ENCODE measurements at places on chromosomes 4 and X.

DNA sequence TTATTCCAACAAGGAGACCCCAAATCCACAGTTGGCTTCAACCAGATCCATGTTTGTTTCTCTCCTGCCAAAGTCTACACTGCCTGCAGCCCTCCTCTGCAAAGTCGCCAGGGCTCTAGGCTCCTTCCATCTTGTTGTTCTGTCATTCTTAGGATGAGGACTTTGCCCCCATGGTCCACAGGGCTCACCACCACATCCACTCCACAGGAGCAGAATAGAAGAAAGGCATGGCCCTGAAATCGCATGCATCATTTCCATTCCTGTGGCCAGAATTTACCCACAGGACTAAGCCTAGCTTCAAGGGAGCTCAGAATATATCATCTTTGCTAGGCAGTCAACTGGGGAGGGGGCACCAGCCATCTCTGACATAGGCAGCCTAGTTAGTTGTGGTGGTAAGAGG, 254.7 kb downstream of the FBXW7 start:
- DNase-seq: no peak

- no peak for DNase-seq
Measured at GRCh38 chr4:36173905-36174304, 70.4 kb downstream of the ARAP2 start.

DNA sequence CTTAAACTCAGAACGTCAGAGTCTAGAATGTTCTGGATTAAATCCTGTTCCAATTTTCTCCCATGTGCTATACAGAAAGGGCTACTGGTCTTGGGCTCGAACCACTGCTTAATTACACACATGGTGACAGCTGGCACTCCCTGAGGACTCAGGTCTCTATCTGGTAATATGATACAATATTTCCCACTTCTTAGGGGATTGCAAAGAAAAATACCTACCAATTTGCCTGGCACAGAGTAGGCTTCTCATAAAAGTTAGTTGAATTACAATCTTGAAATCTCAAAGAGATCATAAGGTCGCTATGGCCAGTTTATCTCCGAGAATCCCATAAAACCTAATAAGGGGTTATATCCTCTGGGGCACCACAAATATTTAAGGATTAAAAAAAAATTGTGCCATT, 8.6 kb downstream of the GPM6B start:
- no peak for DNase-seq

DNA sequence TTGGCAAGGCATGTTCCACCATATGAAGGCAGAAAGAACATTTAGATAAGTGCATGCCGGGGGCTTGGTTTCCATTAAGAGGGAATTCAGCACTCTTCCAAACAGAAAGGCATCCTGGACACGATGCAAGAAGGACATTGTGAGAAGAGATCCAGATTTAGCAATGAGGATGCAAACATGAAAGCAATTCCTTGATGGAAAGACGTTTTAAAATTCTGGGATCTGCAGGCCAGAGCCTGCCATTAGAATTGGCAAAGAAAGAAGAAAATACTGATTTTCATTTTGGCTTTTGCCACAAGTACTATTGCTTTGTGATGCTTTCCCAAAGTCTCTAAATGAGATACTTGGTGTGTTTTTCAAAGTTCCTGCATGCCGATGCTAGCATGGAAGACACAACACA, 367.6 kb downstream of the PPP3CA start:
- no peak for DNase-seq

DNA sequence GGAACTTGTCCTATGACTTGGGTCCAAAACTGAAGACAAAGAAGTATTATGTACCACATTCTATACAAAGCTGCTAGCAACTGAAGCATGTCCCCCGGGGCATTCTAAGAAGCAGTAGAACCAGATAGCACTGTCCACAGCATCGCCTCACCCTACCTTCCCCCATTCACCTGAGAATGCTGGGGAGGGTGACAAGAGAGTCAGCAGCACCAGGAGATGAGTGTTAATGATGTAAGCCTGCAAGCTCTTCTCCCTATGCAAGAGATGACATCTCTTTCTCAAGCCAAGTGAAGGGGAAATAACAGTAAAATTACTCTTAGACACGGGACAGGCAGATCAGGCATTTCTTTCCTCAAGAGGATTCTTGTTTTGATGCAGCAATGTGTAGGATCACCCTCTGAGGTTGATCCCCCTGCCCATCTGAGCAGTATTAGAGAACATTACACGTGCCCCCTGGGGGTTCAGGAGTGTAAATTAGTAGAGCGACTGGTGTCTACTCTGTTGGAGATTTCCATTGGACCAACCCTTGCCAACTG, 13.9 kb upstream of the TLR1 start:
- no peak for DNase-seq
